NCI-H510A (cell line): ENCODE measurements at places on chromosomes 16 and 17.

- no peak for DNase-seq
These were observed 11.5 kb downstream of the CACNA1H start for GRCh38 chr16:1164382-1164781.

DNA sequence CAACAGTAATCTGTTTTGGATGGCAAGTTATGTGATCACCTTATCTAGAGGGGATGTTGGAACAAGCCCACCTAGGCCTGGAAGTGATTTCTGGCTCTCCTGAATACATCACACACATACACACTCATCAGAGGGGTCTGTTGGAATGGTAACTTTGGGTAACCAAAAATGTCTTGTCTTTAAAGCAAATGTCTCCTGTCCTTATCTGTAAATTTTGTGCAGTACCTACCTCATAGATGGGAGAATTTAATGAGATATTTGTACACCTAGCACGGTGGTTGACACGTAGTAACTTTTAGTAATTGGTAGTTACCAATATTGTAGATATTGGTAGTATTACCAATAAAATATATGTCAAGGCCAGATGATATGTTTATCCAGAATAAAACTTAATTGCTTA lies 24.7 kb downstream of the HAPSTR1 start:
- no peak for DNase-seq

DNA sequence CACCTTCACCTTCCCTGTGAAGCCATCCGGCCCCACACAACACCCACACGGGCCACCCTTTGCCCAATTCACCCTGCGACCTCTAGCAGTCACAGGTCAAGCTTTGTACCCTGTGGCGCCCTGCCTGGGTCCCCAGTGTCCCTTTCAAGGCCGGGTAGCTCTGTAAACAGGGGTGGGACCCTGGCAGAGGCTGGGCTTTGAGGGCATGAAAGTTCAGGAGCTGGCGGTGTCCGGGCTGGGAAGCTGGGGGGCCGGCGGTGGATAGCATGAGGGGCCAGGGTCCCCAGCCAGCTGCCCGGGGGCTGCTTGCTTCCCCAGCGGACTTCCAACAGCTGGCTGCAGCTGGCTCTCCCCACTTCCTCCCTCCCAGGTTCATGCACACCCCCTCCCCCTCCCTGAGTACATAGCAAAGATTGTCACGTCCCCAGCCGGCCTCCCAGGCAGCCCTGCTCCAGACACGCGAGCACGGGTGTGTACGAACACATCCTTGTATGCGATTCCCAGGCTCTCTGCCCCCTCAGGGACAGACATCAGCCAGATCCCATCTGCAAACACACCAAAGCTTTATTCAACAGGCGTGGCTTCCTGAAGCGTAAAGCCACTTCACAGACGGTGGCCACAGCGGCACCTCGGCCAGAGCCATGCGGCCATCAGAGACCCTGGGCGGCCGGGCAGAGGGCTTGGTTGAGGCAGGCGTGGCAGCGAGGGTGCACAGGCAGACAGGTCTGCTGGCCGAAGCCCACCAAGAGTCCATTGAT lies 8.2 kb downstream of the NTHL1 start:
- no peak for DNase-seq

GRCh38 chr16:57239107-57239506 lies 6.0 kb upstream of the ARL2BP start:
- no peak for DNase-seq

- DNase-seq: no peak
These were observed 39.5 kb downstream of the MRM1 start for GRCh38 chr17:36640836-36641235.

GRCh38 chr17:43860927-43861622 lies 14.1 kb downstream of the CD300LG start:
- no peak for DNase-seq

DNA sequence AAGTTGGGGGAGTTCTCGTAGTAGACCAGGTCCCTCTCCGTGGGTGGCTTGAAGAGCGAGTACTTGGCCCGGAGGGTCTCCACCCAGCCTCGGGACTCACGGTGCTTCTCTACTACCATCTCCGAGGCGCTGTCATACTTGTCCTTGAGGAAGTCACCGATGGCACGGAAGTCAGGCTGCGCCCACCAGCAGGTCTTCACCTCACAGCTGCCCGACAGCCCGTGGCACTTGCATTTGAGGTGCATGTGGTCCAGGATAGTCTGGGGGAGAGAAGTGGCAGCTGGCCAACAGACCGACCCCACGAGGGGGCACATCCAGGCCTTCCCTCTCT lies 50.0 kb downstream of the WNT3 start:
- no peak for DNase-seq

GRCh38 chr17:49404361-49404760 lies 10.3 kb downstream of the PHB1 start:
- no peak for DNase-seq

GRCh38 chr16:65114527-65114926 lies 7.3 kb downstream of the CDH11 start:
- no peak for DNase-seq

DNA sequence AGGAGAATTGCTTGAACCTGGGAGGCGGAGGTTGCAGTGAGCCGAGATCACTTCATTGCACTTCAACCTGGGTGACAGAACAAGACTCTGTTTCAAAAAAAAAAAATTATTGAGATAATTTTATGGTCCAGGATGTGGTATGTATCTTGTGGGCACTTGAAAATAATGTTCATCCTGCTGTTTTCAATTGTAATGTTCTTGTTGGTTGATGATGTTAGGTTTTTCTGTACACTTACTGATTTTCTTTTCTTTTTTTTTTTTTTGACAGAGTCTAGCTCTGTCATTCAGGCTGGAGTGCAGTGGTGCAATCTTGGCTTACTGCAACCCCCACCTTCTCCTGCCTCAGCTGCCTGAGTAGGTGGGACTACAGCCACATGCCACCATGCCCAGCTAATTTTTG lies 29.7 kb downstream of the TBX21 start:
- no peak for DNase-seq

DNA sequence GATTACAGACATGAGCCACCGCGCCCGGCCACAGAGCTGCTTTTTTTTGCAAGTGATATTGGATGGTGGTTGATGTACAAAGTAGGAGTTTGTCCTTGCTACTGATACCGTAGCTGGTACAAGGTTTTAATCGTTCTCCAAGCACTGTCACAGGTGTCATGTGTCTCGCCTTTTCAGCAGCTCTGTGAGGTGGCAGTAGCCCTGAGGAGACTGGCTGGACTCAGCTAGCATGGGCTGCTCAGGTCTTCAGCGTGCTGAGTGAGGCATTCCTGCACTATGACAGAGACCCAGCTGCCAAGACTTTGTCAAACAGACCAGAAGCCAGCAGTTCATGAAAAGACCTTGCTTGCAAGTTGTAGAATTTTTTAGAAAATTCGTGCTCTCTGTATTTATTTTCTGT lies 7.2 kb downstream of the WWOX start:
- no peak for DNase-seq

DNA sequence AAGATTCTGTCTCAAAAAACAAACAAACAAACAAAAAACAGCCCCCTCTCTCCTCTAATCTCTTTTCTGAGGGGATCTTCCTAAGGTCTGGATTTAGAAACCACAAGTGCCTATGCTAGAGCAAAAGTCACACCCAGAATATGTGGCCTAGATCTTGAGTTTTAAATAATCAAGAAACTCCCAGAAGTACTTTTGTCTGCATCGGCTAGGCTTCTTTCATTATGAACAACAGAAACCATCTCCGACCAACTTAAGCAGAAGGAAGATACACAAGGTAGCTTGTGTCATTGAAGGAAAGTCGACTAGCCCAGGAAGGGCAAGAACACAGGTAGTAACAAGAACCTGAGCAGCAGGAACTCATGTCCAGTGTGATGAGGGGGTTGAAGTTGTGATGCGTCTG lies 73.9 kb upstream of the KIFC3 start:
- DNase-seq: no peak

GRCh38 chr17:78458091-78458490 lies 79.6 kb downstream of the PGS1 start:
- DNase-seq: no peak

DNA sequence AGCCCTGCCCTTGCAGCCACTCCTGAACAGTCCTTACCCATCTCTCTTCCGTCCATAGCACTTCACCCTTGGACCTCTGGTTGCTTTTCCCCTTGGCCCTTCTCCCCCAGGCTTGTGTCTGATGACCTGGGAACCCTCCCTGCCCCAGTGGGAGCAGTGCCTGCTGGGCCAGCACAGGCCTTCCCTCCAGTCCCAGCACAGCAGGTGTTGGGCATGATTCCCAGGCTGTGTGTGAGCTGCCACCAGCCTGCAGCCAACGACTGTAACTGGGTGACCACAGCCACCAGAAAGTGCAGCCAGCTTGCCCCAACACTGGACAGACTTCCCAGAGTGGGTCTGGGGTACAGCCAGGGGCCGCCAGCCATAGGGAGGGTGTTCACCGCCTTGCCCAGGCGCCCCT lies 30.0 kb downstream of the CRAMP1 start:
- no peak for DNase-seq

DNA sequence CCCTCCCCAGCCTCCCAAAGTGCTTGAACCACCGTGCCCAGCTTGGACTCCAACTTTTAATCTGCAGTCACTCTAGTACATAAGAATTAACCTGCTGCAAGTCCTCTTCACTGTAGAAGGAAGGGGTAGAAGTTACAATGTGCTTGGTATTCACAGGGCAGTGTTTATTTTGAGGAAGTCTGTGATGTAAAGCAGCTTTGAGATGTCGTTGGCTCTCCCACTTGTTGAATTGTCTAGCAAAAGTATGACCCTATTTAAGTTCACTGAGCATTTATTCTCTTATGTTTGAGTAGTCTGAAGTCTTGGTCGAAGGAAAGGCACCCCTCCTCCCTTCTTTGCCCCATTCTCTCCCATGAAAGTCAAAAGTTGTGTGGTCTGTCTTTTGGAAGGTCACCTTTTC lies 28.2 kb downstream of the SF3B3 start:
- no peak for DNase-seq

DNA sequence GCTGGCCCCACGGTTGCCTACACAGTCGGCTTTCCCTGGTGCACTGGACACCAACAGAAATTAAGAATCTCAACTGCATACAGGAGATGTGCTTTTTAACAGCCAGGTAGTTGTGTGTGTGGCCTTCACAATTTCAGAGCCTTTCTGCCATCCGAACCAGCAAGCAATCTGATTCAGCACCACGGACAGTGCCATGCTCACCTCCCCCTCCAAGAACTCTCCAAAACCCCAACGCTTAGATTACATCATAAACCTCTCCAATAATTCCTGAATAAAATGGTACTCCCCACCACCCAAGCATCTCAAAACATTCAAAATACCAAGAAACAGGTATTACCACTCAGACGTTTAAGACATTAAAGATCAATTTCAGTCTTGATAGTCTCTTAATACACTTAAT lies 31.8 kb downstream of the USP7 start:
- no peak for DNase-seq

DNA sequence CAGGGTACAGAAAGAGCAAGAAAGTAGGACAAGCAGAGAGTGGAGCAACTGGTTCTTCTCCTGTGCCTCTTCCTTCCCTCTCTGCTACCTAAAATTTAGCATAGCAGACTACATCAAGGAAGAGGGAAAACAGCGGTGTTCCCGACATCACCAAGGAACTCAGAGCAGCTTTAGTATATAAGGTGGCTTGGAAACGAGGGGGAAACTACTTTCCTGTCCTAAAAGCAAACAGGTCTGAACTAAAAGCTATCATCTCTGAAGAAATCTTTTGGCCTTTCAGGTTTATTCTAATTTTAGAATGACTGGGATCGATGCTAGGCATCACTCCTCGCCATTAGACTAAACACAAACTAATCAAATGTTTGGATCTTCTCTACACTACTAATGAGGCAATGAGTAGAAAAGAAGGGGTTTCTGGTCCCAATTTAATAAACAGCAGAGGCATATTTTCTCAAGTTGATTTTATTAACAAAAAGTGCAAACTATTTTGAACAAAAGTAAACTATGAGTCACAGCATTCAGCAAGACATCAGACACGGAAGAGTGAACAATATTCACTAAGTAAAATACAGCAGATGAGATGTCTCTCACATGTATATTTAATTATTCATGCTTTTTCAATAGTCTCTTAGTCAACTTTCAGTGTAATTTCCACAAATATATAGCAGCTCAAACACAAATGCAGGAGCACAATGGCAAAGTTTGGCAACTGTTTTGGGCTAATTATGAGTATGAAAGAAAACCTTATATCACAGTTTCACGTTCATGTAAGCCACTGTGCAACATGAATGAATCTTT lies 108.7 kb downstream of the TRIM37 start:
- DNase-seq: no peak

- no peak for DNase-seq
These were observed 1.2 kb upstream of the METTL26 start for GRCh38 chr16:637081-638018.

GRCh38 chr16:50613281-50613963 lies 65.2 kb downstream of the NKD1 start:
- DNase-seq: no peak

- DNase-seq: no peak
These were observed 180.5 kb downstream of the ZNF423 start for GRCh38 chr16:49675413-49675812.
